Amygdala (tissue), 56 donors: ENCODE measurements at places on chromosomes 5 and 9.

DNA sequence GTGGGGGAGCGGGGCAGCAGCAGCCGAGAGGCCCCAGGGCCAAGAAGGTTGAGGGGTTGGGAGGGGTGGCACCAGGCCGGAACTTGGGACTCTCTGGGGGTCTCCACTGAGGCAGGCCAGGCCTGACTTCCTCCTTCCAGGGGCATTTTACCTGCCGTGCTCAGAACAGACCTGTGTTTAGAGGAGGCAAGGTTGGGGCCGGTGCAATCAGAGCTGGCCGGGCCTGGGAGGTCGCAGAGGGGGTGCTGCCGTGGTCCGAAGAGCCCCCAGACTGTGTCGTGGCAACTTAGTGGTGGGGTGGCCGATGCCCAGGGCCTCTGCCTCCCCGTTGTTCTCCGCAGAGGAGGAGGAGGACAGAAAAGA is 21.8 kb downstream of the GLT6D1 start:
- no peak for DNase-seq

DNA sequence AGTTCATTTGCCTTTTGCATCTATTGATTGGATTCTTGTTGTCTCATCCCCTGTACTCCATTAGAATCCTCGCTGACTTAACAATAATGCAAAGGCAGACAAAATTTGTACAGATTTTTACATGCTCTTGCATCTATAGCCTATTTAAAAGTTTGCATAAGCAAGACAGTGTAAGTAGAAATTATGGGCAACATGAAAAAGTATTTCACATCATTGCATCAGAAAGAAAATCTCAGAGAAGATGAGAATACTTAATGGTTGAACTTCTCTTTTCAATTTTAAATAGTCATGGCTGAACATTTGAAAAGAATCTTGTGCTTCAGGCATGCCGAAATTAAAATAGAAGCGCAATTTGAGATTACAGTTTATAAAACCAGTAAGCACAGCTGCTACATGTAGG is 226.4 kb downstream of the EFNA5 start:
- no peak for DNase-seq

DNA sequence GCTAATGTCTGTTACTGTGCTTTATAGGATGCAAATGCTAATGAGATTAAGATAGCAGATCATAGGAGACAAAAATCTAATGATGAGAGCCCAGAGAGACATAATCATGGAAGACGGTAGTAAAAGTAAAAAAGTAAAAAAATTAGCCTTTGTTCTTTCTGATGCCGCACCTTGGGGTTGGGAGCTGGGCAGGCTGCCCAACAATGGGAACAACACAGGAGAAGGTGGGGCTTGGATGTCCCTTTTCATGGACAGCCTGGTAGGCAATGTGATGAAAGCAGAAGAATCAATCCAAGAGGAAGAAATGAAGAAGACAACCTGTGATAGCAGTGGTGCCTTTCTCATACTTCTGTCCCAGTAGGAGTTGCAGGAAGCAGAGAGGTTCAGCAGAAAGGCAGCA is 57.2 kb downstream of the RAB14 start:
- DNase-seq, result no peak

- DNase-seq, result no peak
Observed at GRCh38 chr5:51384281-51384840, 1.1 kb downstream of the ISL1 start.

DNA sequence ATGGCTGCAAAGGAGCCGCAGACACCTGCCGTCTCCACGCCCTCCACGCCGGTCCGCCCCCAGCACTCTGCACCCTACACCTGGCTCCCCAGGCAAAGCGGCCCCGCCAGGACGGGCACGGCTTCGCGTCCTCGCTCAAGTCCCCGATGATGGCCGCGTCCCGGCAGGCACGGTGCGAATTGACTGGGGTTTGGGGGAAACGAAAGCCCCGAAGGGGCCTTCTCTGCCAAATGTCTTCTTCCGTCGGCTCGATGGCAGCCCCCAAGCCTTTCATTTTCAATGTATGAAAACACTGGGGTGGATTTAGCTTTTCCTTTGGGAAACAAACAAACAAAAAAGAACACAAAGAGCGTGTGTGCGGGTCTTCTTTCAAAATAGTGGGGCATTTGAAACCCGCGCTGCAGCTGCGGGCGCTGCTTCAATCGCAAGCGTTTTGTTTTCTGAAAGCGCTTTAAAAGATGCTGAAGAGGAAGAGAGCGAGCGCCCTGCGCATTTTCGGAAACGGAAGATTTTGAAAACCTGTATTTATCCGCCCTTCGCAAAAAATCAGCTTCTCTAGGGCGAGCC is 160.0 kb downstream of the RMI1 start:
- no peak for DNase-seq

DNA sequence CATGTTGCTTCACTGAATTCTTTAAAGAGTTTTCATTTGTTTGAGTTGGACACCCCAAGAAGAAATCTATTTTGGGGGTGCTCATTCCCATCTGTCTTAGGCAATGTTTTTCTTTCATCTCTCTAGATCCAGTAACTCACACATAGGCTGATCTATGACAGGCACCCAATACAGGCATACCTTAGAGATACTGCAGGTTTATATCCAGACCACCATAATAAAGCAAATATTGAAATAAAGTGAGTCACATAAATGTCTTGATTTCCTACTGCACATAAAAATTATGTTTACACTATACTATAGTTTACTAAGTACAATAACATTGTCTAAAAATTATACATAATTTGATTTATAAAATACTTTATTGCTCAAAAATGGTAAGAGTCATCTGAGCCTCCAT is 364.5 kb downstream of the MTRR start:
- no peak for DNase-seq

DNA sequence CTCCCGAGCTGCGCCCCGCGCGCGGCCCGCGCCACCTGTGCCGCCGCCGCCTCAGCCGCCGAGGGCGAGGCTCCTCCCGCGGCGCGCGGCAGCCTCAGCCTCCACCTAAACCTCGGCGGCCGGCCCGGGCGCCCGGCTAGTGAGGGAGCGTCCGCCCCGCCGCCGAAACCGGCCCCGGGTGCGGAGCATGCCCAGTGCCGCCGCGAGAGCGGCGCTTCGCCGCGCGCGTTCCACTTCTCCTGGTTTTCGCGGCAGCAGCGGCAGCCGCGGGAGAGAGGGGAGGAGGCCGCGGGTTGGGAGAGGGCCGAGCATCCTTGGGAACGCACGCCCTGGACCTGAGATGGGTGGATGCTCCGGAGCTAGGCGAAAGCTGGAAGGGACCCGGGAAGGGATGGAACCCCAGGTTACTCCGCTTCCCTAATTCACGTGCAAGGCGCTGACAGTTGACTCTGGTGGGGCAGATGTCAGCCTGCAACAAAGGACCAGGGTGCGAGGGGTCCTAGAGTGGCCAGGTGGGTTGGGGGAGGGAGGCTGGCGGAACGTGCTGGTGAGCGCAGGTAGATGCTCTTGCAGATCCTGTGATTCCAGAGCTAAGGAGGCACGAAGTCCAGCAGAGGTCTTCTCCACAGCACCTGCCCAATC is at the start of gene CTNND2:
TSS of gene CTNND2 (minus strand) at position 182 of the 642 bp plus-strand sequence. CDS start 593 bp downstream, outside the sequence.
- peak; percentile 37 for DNase-seq

DNA sequence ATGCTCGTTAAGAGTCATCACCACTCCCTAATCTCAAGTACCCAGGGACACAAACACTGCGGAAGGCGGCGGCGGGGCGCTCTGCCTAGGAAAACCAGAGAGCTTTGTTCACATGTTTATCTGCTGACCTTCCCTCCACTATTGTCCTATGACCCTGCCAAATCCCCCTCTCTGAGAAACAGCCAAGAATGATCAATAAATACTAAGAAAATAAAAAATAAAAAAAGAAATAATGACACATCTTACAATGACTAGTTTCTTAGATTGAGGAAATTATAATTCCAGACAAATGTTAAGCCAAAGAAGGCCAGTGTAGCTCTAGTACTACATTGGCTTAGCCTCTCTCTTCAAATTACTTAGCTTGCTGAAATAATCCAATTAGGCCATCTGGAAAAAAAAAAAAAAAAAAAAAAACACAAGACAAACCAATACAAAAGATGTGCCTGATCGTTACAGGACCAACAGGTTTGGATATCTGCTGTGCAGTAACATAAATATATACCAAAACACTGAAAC is 58.0 kb downstream of the ANXA2R start:
- no peak for DNase-seq

GRCh38 chr9:14054096-14054495 is 259.8 kb downstream of the NFIB start:
- no peak for DNase-seq

- DNase-seq, result no peak
Observed at GRCh38 chr9:3963643-3964369, 336.1 kb downstream of the GLIS3 start.

- DNase-seq, result no peak
Observed at GRCh38 chr9:74122661-74123060, 374.5 kb upstream of the RORB start.

DNA sequence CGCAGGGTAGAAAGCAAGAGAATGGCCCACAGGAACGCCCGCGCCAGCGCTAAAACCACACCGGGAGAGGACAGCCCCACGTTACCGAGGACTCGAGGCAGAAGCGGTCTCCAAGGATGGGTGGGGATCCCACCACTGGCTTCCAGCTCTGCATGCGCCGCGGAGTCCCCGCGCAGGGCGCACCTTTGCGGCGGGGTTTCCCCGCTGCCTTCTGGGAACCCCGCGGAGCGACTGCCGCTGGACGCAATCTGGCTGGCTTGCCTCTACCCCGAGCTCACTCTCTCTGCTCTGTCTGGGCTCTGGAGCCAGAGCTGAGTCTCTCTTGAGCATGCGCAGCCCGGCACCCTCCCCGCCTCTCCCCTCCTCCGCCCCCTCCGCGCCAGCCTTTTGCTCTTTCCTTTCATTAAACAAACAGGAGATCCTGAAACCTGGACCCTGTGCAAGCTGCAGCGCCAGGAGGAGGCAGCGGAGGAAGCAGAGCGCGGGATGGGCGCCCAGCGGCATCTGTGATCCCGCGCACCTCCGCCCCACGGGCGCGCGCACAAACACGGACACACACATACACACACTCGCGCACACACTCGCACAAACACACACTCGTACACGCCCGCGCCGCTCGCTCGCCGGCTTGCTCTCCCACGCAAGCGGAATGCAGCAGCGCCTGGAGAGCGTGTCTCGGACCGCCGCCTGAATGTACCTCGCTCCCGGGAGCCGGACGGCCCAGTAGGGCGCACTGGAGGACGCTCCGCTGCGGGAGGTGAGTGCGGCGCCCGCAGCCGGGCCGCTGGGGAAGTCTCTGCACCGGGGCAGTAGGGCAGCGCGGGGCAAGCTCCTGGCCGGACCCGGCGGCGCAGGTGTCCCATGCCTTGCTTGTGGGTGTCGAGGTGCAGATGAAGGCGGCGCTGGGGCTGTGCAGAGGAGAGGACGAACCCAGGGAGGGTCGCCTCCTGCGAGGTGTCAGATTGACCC is at the start of gene PLPPR1:
TSS of gene PLPPR1 (plus strand) at position 382 of the 969 bp plus-strand sequence.
- DNase-seq, result peak; percentile 78

- no peak for DNase-seq
Observed at GRCh38 chr5:108728566-108729241, 19.0 kb upstream of the FER start.

- DNase-seq, result no peak
Observed at GRCh38 chr9:136777359-136777758, 13.0 kb upstream of the LCN15 start.

DNA sequence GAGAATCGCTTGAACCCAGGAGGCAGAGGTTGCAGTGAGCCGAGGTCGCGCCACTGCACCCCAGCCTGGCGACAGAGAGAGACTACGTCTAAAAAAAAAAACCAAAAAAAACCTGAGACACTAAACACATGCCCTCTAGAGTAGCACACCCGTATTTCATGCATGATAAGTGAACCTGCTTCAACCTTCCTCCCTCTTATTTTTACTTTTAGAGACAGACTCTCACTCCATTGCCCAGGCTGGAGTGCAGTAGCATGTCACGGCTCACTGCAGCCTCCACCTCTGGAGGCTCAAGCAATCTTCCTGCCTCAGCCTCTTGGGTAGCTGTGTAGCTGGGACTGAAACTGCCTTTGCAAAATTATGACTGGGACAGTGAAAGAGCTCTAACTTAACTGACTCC is 17.6 kb upstream of the NANS start:
- no peak for DNase-seq

GRCh38 chr5:14760548-14761002 is 96.1 kb downstream of the OTULIN start:
- no peak for DNase-seq

DNA sequence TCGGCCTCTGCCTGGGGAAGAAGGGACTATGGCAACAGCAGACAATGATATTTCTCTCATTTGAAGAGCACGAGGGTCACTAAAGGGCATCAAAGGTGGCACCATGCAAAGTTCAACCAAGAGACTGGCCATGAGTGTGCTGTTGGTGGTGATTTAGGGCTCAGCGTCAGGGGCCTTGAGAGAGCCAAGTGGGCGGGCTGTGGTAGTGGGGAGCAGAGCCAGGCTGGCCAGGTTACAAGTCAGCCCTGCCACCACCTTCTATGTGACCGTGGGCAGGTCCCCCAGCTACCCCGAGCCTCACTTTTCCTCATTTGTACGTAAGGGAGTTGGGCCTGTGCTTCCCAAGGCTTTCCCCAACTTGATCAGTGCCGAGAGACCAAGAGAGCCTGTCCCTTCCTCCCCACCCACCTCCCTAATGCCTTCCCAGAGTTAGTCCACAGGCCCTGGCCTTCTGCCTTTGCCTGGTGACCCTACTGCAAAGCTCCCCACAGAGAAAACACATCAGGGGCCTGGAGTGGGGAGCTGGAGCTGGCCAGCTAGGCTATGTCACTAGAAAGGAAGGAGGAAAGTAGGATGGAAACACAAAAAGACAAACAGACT is 104.3 kb downstream of the PDE6A start:
- DNase-seq, result no peak

DNA sequence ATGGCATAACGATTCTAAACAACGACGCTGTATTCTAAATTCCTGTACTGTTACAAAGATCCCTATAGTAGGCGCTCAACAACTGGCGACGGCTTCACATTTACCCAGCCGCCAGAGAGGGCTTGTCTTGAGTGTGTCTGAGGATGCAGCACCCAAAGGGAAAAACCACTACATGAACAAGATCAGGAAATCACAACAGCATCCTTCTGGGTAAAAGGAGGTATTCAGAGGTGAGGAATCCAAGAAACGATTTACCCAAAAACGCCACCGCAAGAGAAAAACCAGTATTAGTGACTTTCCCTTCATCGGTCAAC is 711 bp downstream of the TTC33 start:
- peak; percentile 38 for DNase-seq

DNA sequence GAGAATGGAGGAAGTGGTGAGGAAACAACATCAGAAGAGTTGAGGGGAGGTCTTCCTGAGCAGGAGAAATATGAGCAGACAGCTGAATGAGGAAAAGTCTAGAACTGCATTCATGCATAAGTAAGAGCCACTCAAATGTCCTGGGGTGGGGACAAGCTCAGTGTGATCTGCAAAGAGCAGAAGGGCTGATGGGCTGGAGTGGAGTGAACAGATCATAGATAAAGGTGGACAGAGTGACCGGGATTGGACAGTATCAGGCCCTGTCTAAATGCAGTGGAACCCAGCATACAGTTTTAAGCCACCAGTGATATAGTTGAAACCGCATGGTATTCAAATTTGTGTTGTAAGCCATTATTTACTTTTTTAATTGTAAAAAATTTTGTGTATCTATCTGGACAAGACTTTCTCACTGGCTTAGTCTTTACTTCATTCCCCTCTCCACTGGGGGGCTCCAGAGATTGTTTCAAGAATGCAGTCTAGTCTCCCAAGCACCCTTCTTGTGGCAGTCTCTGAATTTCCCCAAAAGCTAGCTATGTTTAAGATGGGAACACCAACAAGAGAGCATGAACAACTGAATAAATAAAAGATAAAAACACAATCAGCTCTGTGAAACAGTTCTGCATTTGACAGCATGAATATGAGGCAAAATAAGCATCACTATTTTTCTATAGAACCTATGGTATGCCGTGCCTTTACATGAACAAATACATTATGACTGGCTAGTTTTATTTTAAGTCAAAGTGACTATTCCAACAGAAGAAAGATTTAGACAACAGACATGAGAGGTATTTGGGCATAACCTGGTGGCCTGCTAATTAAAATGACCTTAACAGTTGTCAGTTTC is 10.7 kb upstream of the STK32A start:
- peak; percentile 7 for DNase-seq
